ENCODE measurements at places on chromosomes 1 and 21.

DNA sequence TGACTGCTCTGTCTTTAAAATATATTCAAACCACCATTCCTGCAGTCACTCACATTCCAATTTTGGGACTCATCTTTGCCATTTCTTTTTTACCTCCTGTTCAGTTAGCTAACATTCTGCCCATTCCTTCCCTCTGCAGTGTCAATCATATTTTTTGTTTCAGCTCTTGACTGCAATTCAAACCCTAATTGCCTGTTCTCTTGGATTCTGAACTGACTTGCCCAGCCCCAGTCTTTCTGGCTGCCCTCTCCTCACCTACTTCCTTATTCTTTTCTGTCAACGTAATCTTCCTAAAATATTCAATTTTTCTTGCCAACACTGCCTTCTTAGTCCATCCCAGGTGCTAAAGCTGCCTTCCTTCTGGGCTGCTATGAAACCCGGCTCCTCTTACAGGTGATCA is 6.1 kb downstream of the PRDM2 start:
- no peak for DNase-seq

- no peak for DNase-seq
Measured at GRCh38 chr1:9326596-9326995, 33.9 kb downstream of the SPSB1 start.

DNA sequence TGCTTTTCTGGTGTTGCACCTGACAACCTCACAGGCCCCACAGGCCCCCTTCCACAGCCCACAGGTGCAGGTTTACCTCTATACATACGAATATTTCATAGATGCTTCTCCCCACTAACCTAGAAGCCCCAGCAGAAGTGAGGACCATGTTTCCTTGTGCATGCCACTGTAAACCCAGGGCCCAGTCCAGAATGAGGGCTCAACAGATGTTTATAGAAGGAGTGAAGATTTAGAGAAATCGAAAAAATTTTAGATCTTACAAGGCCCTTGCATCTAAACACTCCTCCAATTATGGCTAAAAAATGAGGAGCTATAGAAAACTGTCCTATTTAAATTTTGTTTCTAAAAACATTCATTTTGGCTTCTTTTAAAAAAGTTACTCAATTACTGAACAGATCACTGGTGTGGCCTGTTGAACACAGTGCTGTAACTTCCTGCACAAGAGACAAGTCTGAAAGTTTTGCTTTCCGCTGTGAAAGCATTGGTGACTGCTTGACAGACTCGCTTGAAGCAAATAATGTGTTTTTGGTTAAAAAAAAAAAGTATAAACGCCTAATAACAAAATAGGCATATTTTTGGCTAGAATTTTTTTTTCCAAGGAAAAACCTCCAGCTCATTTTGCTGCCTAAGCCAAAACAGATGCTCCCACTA is 1.2 kb downstream of the ABCB10 start:
- DNase-seq, result no peak

DNA sequence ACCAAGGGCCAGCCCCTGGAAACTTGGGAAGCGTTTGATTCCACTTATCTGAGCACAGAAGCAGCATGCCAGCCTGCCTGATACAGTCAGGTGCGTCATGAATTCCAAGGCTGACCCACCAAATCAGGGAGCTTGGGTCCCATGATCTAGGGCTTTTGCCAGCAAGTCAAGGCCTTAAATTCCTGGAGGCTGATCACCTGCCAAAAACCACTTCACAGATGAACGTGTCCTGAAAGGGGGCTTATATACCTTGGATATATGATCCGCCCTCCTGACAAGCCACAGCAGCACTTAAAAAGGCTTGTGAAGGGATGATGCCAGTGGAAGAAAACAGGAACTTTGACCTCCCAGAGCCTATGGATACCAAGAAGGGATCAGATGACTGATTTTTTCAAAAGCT is 24.0 kb upstream of the CLIC6 start:
- no peak for DNase-seq

GRCh38 chr1:184597650-184598357 is 156.9 kb downstream of the EDEM3 start:
- peak; percentile 4 for DNase-seq

GRCh38 chr1:219121679-219122078 is 52.0 kb upstream of the LYPLAL1 start:
- no peak for DNase-seq

GRCh38 chr1:6603915-6604558 is 1.4 kb upstream of the KLHL21 start:
- peak; percentile 71 for DNase-seq

DNA sequence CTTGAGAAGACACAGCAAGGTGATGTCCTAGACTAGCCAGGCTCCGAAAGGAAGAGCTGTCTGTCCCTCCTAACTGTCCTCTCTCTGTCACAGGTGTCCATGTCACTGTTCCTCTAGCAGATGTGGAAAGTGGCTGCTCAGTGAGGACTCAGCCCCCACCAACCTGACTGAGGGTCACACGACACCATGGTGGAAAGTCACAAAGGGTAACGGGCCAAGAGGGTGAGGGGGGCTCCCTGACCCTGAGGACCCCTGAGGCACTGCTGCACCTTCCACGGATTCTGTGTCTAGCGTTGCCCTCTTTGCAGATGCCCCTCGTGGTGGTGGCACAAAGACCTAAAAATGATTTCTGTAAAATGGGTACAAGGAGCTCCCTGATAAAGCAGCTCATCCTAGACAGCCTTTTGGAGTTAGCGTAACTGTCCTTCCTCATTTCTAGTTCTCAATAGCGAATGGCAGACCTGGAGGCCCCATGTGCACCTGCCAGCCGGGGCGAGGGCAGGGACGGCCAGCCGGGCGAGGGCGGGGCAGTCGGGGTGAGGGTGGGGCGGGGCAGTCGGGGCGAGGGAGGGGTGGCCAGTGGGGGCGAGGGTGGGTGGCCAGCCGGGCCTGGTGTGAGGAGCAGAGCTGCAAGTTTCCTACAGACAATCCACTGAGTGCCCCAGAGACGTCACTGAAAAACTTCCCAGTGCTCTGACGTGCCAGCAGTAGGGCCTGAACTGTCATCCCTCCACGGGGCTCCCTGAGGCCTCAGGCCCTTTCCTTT is 23.4 kb downstream of the POFUT2 start:
- DNase-seq, result no peak

DNA sequence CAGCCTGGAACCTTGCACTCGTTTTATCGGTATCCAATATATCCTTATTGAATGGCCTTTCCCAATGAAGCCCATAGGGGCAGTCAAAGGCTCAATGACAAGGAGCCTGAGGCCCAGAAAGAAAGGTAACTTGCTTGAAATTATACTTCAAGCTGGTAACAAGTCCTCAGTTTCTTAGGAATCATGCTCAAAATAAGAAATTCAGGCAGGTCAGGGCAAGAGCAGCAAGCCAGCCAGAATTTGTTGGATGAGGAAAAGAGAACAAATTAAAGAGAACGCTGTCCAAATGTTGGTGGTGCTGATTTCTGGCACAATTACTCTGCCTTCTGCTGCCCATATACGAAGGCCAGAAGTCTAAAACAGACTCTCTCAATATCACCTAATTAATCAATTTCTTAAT is 77.6 kb downstream of the DDX20 start:
- DNase-seq, result no peak

DNA sequence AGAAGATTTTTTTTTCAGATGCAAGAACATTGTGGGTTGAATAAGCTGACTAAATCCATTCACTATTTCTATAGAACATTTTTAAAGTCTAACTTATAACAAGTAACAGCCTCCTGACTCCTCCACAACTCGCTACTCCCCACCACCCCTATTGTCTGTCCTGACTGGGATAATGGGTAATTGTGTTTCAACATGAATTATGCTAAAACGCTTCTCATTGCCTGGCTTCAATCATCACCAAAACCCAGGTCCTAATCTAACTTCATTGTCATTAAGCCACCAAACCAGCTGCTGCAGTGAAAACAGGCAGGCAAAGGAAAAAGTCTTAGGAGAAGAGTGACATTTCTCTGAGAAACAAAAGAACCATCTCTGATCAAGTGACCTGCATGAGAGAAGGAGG is 30.0 kb downstream of the TNR start:
- DNase-seq, result peak; percentile 82

- peak; percentile 71 for DNase-seq
Measured at GRCh38 chr1:3869751-3870301, 12.6 kb downstream of the DFFB start.

- no peak for DNase-seq
Measured at GRCh38 chr1:231643935-231644237, 17.3 kb downstream of the DISC1 start.

- DNase-seq, result no peak
Measured at GRCh38 chr1:99598738-99599411, 47.0 kb upstream of the PALMD start.

DNA sequence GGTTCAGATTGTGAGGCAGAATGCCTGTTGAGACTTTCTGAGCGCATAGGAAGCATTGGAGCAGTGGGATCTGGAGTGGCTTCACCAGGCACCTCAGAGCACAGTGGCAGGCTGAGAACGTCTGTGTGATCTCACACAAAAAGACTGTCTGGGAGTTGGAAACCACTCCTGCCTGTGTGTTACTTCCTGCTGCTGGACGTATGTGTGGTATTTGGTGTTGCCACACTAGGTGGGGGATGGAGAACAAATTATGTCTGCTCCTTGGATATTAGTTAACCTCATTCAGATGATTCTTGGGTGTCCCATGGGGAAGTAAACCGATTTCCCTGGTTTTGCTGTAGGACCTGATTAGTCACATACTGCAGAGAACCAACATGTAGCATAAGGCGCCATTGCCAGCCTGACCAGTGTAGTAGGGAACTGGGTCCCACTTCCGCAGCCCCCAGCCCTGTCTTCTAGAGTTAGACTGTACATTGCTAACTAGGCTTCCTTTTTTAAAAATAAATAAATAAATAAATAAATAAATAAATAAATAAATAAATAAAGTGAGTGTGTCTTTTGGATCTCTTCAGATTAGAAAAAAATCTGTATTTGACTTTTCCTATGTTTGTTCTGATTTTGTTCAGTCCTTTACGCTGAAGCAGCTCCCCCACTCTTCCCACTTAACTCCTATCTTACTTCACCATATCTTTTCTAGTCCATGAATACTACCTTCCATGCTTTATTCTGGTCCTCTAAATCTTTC is 26.9 kb downstream of the UCK2 start:
- DNase-seq, result no peak

DNA sequence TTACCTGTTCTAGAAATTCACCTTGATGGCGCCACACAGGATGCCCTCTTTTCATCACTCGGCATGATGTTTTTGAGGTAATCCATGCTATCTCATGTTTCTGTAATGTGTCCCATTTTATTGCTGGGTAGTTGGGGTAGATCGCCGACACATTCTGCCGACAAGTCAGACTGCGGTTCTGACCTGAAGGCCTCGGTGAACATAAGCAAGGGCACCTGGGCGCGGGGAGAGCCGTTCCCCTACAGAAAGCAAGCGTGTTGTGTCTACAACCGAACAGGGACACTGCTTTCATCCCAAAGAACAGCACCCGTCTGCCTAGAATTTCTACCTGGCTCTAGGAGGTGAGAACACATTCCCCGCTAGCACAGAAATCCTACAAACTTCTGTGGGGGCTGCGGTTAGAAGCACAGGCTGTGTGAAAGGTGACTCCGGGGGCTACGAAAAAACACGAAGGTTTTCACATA is 149.2 kb downstream of the PPIAL4G start:
- no peak for DNase-seq

DNA sequence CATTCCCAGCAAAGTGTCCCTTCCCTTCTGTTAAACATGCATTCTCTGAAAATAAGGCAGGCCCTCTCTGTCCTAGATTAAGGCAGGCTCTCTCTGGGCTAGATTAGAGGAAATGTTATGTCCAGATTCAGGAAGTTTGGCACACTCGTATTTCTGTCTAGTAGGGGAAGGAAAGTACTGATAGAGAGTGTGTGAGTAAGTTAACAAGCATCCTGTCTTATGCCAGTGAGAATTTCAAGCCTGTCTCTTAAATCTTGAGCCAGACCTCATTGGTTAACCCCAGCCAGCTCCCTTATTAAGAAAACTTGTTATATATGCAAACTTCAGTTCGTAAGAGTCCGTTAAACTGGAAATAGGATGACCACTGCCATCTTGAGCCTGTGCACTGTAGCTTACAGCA is 31.6 kb downstream of the IGSF5 start:
- no peak for DNase-seq

DNA sequence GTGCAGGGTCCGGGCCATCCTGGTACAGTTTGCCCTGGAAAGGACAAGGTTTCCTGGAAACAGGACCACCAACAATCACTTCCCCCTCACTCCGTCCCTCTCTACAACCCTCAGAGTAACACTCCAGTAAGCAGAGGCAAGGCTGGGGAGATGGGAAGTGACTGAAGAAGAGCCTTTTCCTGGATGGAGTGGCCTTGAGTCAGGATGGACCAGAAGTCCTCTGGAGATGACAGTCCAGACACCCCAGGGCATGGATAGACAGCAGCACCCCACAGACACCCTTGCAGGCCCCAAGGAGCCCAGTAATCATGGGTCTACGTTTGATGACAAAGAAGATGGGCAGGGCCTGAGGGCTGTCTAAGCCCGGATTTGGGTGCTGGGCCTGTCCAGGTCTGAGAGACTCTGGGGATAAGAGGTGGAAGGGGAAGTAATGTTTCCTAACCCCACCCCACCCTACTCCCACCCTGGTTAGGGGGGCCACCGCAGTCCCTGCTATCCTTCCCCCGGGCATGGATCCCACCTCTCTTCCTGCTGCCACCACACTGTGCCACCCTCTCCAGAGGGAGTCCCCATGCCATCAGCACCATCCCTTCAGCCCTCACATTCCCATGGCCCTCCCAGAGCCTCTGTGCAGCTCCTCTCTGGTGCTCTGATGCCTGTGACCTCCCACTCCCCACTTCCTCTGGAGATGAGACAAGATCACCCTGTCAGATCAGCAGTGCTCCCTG is 7.2 kb upstream of the S100A8 start:
- no peak for DNase-seq

DNA sequence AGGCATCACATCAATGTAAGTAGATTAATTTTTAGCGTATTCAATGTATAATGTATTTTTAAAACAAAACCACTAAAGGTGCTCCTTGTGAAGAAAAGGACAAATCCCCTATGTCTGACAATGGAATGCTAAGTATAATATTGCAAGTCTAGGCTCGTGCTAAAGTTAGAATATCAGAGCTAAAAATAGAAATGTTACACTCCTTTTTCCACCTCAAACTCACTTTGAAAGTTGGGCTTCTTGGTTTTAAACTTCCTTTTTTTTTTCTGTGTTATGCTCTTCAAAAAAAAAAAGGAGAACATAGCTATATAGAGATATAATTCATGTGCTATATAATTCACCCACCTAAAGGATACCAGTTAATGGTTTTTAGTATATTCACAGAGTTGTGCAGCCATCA is 3.6 kb upstream of the SERBP1 start:
- no peak for DNase-seq

DNA sequence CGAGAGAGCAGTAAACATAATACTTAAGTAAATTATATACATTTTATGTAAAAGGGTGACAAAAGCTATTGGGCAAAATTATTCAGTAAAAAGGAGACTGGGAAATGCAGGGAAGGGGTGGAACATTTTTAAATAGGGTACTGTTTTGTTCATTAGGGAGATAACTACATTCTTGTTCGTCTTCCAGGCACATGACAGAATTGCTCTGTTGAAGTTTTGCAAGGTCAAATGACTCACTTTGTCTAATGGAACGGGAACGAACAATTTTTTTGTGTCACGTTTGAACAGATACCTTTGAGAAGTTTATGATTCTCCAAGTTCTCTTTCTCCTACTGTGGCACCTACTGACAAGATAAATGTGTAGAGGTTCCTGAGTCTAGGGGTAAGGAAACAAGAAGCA is 382.3 kb upstream of the ZRANB2 start:
- no peak for DNase-seq

- no peak for DNase-seq
Measured at GRCh38 chr1:160429702-160430535, 29.6 kb downstream of the VANGL2 start.

GRCh38 chr1:204503122-204503912 is 8.7 kb upstream of the PIK3C2B start:
- peak; percentile 76 for DNase-seq

All from SK-N-DZ (cell line).